ENCODE measurements at places on chromosomes 5 and 9. TPM values are rescaled to one million over a fixed set of nuclear protein-coding genes. Genes with fewer than 3 reads are reported as not detected.

GRCh38 chr5:61228229-61228628 lies 66.0 kb upstream of the SMIM15 start:
- no peak for DNase-seq

DNA sequence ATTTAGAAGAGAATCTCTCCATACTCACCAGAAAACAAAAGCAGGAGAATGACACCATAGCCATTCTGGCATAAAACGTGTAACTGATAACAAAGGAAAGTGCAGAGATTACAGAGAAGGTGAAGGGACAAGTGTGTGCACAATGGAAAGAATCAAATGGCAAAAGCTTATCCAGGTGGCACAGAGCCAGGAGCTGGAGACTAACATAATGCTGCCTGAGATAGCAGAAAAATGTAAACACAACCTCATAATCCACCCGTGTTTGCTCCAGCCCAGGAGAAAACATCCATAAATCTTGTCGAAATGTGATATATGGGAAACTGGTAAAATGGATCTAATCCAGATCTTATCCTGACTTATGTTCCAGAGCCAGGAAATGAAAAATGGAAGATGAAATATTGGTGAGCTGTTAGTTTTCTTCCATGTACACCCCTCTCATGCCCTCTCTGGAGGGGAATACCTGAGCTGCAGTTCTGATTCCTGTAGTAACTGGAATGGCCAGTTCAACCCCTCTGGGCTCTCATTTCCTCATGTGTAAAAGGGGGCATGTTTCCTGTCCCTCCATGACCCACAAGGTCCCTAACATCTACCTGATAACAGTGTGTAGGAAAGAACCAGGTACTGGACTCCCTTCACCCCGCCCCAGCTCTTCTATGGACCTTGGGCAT lies 212.3 kb upstream of the DAPK1 start:
- no peak for DNase-seq

DNA sequence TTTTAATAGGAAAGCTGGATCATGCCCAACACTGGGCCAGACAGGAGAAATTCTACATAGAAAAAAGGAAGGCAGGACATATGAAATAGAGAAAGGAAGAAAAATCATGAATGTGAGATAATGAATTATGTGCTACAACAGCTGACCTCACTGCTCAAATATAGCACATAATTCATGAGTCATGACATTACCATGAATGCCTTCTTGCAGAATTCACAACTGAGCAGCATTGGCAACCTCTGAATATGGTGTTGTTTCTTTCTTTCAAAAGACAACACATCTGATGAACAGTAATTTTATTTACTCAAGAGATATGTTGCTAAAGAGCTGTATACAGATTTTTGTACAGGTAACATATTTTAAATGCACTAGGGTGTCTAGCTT lies 34.4 kb downstream of the APBA1 start:
- DNase-seq = no peak

GLT6D1 gene
- not detected for total RNA-seq

GRCh38 chr5:93154535-93154934 lies 426.5 kb downstream of the NR2F1-AS1 start:
- DNase-seq = no peak

- DNase-seq = no peak
These were observed 187.3 kb upstream of the PIK3R1 start for GRCh38 chr5:68028131-68028727.
